PC-3 (cell line): ENCODE measurements at places on chromosomes 5 and 9.

DNA sequence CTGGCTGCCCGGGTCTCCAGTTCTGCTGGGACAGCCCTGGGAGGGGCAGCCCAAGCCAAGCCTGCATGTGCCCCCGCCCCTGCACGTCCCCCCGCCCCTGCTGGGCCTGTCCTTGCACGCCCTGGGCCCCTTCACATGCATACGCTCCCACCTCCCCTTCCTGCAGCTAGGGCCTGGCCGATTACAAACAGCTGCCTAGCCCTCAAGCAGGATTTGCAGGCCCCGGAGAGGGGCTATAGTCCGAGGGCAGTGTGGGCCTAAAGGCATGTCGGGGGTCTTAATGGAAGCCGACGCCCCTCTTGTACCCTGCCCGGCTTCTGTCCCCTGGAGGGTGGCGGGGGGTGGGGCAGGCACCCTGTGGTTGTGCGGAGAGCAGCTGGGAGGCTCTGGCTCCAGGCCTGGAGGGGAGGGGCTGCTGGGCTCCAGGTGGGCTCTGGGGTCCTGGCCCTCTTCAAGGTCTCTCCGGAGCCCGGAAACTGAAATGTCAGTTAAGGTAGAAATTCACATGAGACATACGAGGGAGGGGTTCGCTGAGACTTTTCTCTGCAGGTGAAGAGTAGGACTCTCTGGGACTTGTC, 16.9 kb downstream of the COL5A1 start:
- H3K27ac ChIP-seq, result no peak overlapping the region
- no peak overlapping the region for H3K4me3 ChIP-seq
- DNase-seq, result no peak
- no peaks in the 10 kb centered on the region for H3K36me3 ChIP-seq
- H3K27me3 ChIP-seq, result no peaks in the 10 kb centered on the region

GRCh38 chr5:107370396-107370968, 300.3 kb downstream of the EFNA5 start:
- H3K4me1 ChIP-seq, result no peaks in the 10 kb centered on the region
- no peaks in the 10 kb centered on the region for H3K27me3 ChIP-seq
- H3K27ac ChIP-seq, result no peak overlapping the region
- DNase-seq, result no peak
- no peak overlapping the region for H3K4me3 ChIP-seq

GRCh38 chr5:143403334-143403592, 223 bp downstream of the NR3C1 start:
- peaks cover 11% of the 10 kb centered on the region for H3K36me3 ChIP-seq
- H3K27me3 ChIP-seq, result no peaks in the 10 kb centered on the region
- H3K27ac ChIP-seq, result peak overlapping the region; percentile 91
- no peak for DNase-seq
- peaks cover 38% of the 10 kb centered on the region for H3K4me1 ChIP-seq
- peak overlapping the region; percentile 92 for H3K4me3 ChIP-seq

DNA sequence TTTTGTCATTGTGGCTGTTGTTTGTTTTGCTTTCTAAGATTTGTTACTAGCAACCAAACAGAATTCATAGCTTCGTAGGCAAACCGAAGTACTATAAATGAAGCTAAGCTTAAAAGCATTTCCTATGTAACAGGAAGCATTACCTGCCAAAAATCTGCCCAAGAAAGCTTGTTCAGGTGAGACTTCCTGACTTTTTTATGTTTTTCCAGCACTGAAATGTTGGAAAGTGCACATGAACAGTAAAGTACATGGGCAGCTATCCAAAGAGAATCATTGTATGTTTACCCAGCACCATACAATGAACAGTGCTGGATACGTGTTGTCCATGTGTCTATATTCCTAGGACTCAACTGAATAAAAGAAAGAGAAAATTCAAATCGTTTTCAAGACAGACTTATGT, 247.1 kb downstream of the NFIB start:
- peak; percentile 47 for DNase-seq
- H3K4me3 ChIP-seq, result no peak overlapping the region
- H3K27me3 ChIP-seq, result no peaks in the 10 kb centered on the region
- peaks cover 14% of the 10 kb centered on the region for H3K4me1 ChIP-seq

- no peak for DNase-seq
- H3K27me3 ChIP-seq, result no peaks in the 10 kb centered on the region
- H3K4me1 ChIP-seq, result peaks cover 17% of the 10 kb centered on the region
- no peak overlapping the region for H3K4me3 ChIP-seq
- no peak overlapping the region for H3K27ac ChIP-seq
- peaks cover 87% of the 10 kb centered on the region for H3K36me3 ChIP-seq
Observed at GRCh38 chr5:6373081-6373846, 5.1 kb downstream of the MED10 start.

- peak; percentile 7 for DNase-seq
- H3K4me3 ChIP-seq, result no peak overlapping the region
- no peaks in the 10 kb centered on the region for H3K27me3 ChIP-seq
- peaks cover 9% of the 10 kb centered on the region for H3K4me1 ChIP-seq
Observed at GRCh38 chr9:4420351-4420750, 69.9 kb upstream of the SLC1A1 start.

GRCh38 chr5:174291162-174291561, 245.7 kb downstream of the NSG2 start:
- H3K4me3 ChIP-seq, result no peak overlapping the region
- no peak overlapping the region for H3K27ac ChIP-seq
- H3K36me3 ChIP-seq, result no peaks in the 10 kb centered on the region
- H3K4me1 ChIP-seq, result no peaks in the 10 kb centered on the region
- peaks cover 55% of the 10 kb centered on the region for H3K27me3 ChIP-seq

DNA sequence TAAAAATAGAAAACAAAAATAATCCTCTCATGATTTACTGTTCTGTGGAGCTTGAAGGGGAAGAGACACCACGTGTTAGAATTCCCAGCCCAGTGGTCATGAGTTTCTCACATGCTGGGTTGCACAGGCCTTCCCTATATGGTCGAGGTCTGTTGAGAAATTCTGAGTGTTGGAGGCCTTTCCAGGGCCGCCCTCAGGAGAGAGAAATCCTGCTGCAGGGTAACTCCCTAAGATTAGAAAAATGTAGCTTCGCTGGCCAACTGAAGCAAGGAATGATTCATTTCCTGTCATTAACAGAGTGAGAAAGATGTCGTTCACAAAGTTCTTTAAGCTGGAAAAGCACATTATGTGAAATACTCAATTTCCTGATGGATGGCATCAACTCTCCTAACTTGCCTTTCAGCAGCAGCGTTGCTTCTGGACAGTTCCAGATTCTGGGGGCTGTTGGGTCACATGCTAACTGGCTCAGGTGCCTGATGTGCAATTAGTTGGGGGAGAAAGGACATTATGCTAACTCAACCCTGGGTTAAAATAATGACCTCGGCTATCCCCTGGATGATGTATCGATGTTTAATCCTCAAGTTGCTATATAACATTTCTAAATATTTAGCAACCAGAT, 104.8 kb upstream of the CD180 start:
- H3K36me3 ChIP-seq, result no peaks in the 10 kb centered on the region
- DNase-seq, result peak; percentile 40
- no peak overlapping the region for H3K27ac ChIP-seq
- H3K4me3 ChIP-seq, result no peak overlapping the region
- no peaks in the 10 kb centered on the region for H3K27me3 ChIP-seq

- peak overlapping the region; percentile 90 for H3K27ac ChIP-seq
- peaks cover 9% of the 10 kb centered on the region for H3K4me1 ChIP-seq
- peak overlapping the region; percentile 85 for H3K4me3 ChIP-seq
- no peaks in the 10 kb centered on the region for H3K36me3 ChIP-seq
- H3K27me3 ChIP-seq, result no peaks in the 10 kb centered on the region
- no peak for DNase-seq
Observed at GRCh38 chr5:91383956-91384300, 811 bp upstream of the ARRDC3 start.

- no peak for DNase-seq
- H3K27ac ChIP-seq, result no peak overlapping the region
- no peaks in the 10 kb centered on the region for H3K27me3 ChIP-seq
- H3K4me1 ChIP-seq, result no peaks in the 10 kb centered on the region
Observed at GRCh38 chr5:122942164-122942914, 94.2 kb downstream of the PPIC start.

GRCh38 chr5:159459951-159460538, 129.8 kb upstream of the IL12B start:
- H3K36me3 ChIP-seq, result no peaks in the 10 kb centered on the region
- peak; percentile 9 for DNase-seq
- no peak overlapping the region for H3K27ac ChIP-seq

DNA sequence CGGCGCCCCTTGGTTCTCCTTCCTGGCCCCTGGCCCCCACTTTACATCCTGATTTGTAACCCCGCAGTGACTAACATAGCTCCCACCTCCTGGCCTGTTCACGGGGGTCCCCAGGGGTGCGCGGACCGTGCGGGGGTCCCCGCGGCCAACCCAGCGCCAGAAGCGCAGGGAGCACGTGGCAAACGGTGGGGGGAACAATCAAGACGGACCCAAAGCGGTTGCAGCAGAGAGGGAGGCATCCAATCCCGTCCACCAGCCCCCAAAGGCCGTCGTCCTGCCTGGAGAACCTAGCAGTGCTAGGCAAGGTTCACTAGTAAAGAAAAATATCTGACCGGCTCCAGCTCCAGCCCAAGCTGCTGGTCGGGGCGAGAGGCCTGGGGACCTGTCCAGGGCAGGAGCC, 201.5 kb downstream of the AUH start:
- no peak for DNase-seq
- H3K4me1 ChIP-seq, result peaks cover 38% of the 10 kb centered on the region
- H3K36me3 ChIP-seq, result no peaks in the 10 kb centered on the region
- no peaks in the 10 kb centered on the region for H3K27me3 ChIP-seq

- no peak overlapping the region for H3K27ac ChIP-seq
- H3K4me1 ChIP-seq, result no peaks in the 10 kb centered on the region
- no peaks in the 10 kb centered on the region for H3K36me3 ChIP-seq
- no peak overlapping the region for H3K4me3 ChIP-seq
- H3K27me3 ChIP-seq, result no peaks in the 10 kb centered on the region
Observed at GRCh38 chr9:14935964-14936363, 25.7 kb upstream of the FREM1 start.

- peaks cover 24% of the 10 kb centered on the region for H3K4me1 ChIP-seq
- H3K27me3 ChIP-seq, result no peaks in the 10 kb centered on the region
- H3K36me3 ChIP-seq, result no peaks in the 10 kb centered on the region
- DNase-seq, result no peak
Observed at GRCh38 chr5:5983261-5983980, 394.9 kb downstream of the MED10 start.

DNA sequence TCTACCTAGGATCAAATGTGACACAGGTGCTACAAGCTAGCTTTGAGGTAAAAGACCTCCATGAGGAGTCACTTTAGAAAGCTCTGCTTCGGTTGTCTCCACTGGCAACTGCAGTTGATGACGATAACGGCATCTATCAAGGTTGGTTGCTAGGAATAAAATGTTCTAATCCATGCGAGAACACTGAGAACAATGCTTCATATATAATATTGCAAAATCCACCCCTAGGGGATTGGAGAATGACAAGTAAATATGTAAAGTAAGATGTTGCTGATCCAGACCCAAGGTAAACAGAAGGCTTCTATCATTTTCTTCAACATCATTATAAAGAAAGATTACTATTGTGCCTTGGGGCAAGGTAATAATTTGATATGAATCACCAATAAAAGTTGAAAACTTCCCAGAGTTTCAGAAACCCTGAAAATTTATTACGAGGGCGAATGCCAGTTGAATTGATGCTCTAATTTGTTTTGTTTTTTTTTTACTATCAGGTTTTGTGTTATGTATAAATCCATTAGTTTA, 1003.4 kb downstream of the CDH18 start:
- H3K4me3 ChIP-seq, result no peak overlapping the region
- H3K27me3 ChIP-seq, result no peaks in the 10 kb centered on the region
- H3K36me3 ChIP-seq, result no peaks in the 10 kb centered on the region
- peak overlapping the region; percentile 87 for H3K27ac ChIP-seq
- peak; percentile 92 for DNase-seq

- no peak for DNase-seq
- H3K27ac ChIP-seq, result no peak overlapping the region
- H3K4me3 ChIP-seq, result no peak overlapping the region
Observed at GRCh38 chr5:14521748-14522147, 59.8 kb upstream of the OTULINL start.

DNA sequence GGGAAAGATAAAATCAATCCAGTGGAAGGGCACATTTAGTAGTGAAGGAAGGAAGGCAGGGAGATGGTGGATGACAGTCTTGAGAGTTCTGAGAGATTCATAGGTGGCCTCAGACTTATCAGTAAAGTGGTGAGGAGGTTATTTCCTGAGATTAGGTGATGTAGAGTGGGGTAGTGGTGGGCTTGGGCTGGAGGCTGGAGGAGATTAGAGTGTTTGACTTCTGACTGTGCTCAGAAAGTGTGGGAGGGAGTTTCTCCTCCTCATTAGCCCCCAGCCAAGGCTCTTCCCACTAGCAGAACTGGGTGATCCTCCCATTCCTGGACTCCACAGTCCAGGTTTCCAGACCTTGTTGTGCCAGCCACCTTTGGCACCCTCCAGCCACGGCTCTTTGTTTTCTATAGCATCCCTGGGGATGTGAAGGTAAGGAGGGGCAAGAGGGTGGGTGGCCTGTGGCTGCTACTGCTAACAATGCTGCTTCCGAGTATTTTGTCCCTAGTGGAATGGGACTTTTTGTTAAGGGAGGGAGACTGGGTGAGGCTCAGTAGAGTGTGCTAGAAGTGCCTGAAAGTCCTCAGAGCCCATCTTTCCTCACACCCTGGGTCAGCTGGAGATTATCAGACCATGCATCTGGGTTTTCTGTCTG, 94.4 kb downstream of the ADRB2 start:
- no peaks in the 10 kb centered on the region for H3K36me3 ChIP-seq
- peaks cover 17% of the 10 kb centered on the region for H3K4me1 ChIP-seq
- DNase-seq, result no peak
- no peak overlapping the region for H3K27ac ChIP-seq

DNA sequence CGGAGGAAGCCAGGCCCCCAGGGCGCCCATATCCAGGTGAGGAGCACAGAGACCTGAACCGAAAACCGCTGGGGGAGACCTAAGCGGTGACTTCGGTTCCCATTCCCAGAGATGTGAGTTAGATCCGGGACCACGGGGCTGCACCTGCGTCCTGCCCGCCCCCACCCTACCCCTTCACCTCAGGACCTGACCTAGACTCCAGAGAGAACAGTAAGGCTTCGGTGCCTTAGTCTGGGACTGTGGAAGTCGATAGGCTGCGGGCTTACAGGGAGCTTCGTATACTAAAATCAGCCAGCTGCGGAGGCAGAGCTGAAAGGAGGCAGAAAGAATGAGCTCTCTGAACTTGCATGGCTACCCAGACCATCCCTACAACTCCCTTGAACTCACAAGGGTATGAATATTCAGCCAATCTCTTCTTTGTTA, 518 bp upstream of the FAM13B start:
- H3K36me3 ChIP-seq, result no peaks in the 10 kb centered on the region; the same call in 1 of the 2 replicates
- peak overlapping the region; percentile 83 for H3K4me3 ChIP-seq
- H3K27me3 ChIP-seq, result no peaks in the 10 kb centered on the region
- H3K27ac ChIP-seq, result peak overlapping the region; percentile 91; the same call in 1 of the 2 replicates
